ENCODE measurements at places on chromosomes 12 and 14.

- no peak for DNase-seq
Measured at GRCh38 chr14:90897022-90897421, 80.8 kb upstream of the TTC7B start.

DNA sequence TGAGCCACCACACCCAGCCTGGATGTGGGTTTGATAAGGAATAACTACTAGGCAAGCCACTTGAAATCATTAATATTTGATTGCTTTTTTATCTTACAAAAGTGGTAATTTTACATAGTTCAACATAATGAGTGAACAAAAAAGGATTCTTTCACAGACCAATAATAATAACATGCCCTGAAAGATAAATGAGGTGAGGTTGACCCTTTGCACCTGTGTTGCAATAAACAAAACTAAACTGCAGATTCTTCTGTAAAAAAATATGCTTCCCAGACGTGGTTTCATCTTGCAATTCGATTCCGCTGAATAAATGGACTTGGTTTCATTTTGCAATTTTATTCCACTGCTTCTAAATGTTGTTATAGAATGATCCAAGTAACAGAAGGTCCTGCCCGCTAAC lies 1514.9 kb upstream of the TMEM132C start:
- DNase-seq: no peak

- no peak for DNase-seq
Measured at GRCh38 chr14:69468949-69469348, 15.6 kb upstream of the PLEKHD1 start.

GRCh38 chr12:32821293-32821692 lies 65.6 kb upstream of the YARS2 start:
- no peak for DNase-seq
